Kidney (tissue), 22 donors: ENCODE measurements at places on chromosomes 12 and 14. TPM values are rescaled to one million over a fixed set of nuclear protein-coding genes. Genes with fewer than 3 reads are reported as not detected.
A peak's percentile ranks its signal among the peaks of the same experiment; 100 is the strongest.

The HOTAIR gene
- total RNA-seq, result 0.76 TPM

The CHD8 gene
- 77.4 TPM for total RNA-seq

DNA sequence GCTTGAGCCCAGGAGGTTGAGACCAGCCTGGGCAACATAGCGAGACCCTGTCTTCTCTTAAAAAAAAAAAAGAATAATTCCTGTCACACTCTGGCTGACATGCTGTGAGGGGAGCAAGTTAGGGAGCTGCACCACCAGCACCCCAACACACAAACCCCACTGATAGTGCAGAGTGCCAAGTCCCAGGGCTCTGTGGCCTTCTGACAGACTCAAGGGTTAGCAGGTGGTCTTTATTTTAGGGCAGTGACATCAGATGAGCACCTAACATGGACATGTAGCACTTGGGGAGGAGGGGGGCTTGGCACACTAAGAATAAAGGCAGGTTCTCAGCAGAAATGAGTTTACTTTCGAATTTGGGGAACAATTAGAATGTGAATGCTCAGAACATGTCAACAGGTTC lies 6.8 kb downstream of the USP5 start:
- DNase-seq, result no peak

- DNase-seq, result no peak
These were observed 18.3 kb upstream of the PDE3A start for GRCh38 chr12:20350026-20350425.

The ACRBP gene
- total RNA-seq, result 3.4 TPM

GRCh38 chr14:37411079-37411735 lies 183.8 kb downstream of the FOXA1 start:
- DNase-seq, result no peak

GRCh38 chr12:113152835-113153814 lies 3.6 kb downstream of the CFAP73 start:
- peak; percentile 79 for DNase-seq

The E2F7 gene
- 0.28 TPM for total RNA-seq

GRCh38 chr12:32644431-32644830 lies 34.7 kb upstream of the DNM1L start:
- DNase-seq, result no peak

The PLXNC1 gene
- 11.6 TPM for total RNA-seq

- no peak for DNase-seq
These were observed 78.6 kb downstream of the CLMN start for GRCh38 chr14:95240859-95241813.

DNA sequence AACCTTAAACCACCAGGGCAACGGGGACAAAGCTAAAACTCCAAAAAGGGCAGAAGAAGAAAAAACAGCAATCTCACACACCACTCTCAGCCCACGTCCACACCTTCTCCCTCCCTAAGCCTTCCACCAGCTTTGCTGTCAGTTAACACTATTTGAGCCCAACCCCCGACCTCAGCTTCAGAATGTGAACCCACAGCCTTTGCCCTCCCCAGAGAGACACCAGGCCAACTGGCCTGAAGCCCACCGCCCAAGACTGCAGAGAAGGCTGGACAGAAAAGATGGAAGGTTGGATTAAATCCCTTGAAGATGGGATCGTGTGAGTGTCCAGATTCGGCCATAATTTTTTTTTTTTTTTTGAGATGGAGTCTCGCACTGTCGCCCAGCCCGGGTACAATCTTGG lies 22.4 kb downstream of the IRF2BPL start:
- DNase-seq, result peak; percentile 68

- DNase-seq, result no peak
These were observed 961 bp downstream of the CMAS start for GRCh38 chr12:22046968-22047390.

DNA sequence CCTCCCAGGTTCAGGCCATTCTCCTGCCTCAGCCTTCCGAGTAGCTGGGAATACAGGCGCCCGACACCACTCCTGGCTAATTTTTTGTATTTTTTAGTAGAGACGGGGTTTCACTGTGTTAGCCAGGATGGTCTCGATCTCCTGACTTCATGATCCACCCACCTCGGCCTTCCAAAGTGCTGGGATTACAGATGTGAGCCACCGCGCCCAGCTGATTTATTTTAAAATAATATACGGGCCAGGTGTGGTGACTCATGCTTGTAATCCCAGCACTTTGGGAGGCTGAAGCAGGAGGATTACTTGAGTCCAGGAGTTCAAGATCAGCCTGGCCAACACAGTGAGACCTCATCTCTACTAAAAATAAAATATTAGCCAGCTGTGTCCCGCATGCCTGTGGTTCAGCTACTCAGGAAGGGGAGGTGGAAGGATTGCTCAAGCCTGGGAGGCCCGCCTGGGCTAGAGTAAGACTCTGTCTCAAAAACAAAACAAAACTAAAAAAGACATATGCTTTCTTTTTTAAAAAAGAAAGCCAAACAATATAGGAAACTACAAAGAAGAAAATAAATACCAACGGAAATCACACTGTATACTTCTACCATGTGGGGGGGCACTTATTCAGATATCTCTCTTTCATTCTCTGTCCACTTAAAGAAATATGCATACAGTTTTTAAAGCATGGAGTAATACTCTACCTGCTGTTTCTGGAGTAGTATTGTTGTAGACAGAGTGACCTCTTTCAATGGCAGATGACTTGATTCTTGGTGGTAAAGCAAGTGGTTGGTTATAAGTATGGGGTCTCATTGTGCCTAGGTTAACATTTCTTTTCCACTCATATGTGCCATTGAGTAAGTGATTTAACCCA lies 930 bp upstream of the MIA2 start:
- no peak for DNase-seq

GRCh38 chr14:21985081-21985480 lies 311.5 kb upstream of the OR4E1 start:
- DNase-seq, result no peak

DNA sequence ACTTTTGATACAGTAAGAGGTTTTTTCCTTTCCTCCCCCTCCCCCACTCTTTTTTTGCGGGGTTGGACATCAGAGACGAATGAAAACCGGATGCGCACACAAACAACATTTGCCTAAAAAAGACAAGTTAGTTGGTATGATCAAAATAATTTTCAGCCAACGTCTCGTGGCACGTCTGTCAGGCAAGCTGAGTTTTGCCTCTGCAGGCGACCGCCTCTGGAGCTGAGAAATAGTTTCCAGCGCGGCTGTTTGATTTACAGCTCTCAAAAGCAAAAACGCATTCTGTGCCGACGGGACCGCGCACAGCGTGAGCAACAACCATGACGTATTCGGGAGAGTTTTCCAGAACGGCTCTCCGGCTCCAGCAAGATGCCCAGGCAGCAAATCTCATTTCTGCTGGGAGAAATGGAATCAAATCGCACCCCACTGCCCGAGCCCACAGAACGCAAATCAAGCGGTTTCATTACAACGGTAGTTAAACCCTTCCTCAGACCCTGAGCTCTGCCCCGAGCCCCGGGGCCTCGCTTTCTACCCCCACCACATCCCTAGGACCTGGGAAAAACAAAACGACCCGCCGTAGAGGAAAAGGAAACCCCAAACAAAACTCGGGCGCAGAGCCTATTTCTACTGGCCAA lies 14.2 kb upstream of the CALM1 start:
- DNase-seq, result peak; percentile 86

- no peak for DNase-seq
These were observed 35.9 kb downstream of the XRCC3 start for GRCh38 chr14:103679351-103679750.

GRCh38 chr14:68675233-68675577 lies 117.7 kb downstream of the ZFP36L1 start:
- DNase-seq, result no peak

DNA sequence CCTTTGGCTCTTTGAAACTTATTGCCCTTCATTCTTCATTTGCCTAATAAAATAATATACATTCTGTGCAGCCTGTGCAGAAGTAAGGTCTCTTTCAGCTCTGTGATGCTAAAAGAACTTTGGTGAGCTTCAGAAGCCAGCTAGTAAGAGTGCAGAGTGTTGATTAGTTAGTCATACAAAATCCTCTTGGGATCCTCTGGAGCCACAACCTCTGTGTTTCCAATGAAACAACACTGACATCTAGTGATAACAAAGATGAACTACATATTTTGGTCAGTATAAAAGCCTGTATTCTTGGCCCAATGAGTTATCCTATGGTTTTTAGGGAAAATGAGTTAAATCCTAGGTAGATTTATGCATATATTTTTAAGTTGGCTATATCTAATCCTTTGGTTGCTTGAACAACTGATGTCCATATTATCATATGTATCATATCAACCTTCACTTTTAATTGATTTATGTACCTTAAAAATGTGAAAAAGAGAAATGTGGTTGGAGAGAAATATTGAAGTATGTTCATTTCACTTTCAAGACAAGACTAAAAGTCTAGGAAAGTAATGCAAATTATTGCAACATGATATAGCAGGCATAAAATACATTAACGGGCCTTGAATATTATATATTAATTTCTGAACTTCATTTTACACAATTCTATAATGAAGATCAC lies 158.4 kb downstream of the KLHL28 start:
- no peak for DNase-seq

The AQP6 gene
- total RNA-seq, result 12.0 TPM

DNA sequence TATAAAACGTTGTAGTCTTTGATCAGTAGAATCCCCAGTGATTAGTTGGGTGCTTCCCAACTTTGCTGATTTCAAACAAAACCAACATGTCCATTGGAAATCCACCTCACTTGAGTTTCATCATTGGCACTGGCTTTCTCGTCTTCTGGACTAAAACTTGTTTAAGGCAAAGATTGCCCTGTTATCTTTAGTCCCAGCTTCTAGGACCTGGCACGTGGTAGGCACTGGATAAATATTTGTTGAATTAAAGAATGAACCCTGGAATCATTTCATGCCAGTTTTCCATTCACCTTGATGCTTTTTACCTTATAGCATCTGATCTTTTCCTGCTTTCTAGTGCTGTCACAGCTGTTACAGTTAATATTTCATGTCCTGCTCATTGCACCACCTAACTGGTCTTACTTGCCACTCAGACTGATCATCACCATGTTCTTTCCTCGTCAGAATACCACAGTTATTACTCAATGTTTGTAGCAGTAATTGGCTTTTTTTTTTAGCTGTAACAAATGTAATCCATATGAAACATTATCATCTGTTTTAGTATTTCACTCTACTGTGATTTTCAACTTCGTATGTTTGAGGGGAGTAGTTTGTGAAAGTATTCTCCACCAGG lies 7.3 kb upstream of the C12orf50 start:
- DNase-seq, result no peak

DNA sequence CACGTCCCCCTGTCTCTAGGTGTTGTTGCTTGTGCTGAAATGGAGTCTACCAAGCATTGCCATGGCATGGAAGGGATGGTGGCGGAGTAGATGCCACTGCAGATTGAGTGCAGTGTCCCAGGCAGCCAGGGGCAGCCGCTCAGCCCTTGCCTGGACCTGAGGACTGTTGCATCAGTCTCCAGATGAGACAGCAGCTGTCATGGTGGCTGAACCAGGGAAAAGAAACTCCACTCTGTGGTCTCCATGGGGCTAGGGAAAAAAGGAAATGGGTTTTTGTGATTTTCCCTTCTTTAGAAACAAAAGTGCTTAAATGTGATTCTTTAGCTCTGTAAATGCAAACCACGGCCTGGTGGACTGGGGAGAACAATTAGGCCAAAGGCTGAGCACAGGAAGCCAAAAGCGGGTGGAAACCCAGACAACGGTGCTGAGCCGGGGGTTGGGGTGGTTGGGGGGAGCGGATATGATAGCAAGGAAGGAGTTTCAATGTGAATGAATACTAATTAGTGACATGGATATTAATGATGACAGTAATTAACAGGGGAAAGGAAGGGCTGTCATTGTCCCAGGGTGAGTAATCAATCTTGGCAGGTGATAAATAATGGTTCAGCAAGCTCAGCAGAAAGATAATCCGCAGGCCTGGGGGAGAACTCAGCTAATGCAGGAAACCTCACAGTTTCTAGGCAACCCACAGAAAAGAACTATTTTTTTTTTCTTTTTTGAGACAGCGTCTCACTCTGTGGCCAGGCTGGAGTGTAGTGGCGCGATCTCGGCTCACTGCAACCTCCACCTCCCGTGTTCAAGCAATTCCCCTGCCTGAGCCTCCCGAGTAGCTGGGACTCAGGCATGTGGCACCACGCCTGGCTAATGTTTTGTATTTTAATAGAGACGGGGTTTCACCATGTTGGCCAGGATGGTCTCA lies 442.6 kb downstream of the DPF3 start:
- DNase-seq, result no peak

DNA sequence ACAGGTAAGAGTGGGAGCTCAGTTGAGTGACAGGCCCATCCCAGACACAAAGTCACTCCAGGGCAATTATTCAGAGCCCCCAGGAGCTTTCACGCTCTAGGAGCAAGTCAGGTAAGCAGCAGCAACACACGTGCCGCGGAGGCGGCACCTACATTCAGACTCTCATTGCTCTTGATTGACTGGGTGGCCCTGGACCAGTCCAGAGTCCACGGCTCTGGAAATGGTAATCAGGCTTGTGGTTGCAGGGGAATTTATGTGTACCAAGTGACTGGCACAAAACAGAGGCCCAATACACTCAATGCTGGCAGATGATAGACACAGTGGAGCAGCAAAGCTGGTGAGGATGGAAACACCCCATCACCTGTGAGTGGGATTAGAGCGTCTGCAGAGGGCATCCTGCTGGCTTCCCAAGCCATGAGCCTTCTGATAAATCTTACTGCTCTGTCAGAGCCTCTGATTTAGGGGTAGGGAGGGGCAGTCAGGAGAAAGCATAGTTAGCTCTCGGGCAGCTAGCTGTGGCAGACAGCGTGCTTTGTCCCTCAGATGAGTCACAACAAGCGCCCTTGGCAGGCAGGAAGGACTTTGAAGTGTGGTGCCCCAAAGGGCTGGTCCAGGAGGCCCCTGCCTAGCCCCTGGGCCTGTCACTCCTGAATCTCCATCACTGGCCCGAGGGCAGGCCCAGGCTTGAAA lies 344.7 kb downstream of the CACNA1C start:
- no peak for DNase-seq

- DNase-seq, result peak; percentile 37
These were observed 1248.4 kb downstream of the LRFN5 start for GRCh38 chr14:42855085-42855484.

The AQP5 gene
- total RNA-seq, result 0.91 TPM

The RNASE7 gene
- not detected for total RNA-seq

- DNase-seq, result peak; percentile 92
These were observed 429.1 kb downstream of the RAD51B start for GRCh38 chr14:68248481-68249255.

DNA sequence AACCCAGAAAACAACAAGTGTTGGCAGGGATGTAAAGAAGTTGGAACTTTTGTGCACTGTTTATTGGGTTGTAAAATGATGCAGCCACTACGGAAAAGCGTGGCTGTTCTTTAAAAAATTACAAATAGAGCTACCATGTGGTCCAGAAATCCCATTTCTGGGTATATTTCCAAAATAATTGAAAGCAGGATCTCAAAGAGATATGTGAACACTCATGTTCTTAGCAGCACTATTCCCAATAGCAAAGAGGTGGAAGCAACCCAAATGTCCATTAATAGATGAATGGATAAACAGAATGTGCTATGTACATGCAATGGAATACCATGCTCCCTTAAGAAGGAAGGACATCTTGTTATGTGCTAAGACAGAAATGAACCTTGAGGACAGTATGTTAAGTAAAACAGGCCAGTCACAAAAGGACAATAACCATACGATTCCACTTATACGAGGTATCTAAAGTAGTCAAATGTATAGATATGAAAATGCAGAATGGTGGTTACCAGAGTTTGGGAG lies 249.5 kb downstream of the PHLDA1 start:
- no peak for DNase-seq
